ENCODE measurements at places on chromosomes 1 and 21. TPM values are rescaled to one million over a fixed set of nuclear protein-coding genes. Genes with fewer than 3 reads are reported as not detected.
A peak's percentile ranks its signal among the peaks of the same experiment; 100 is the strongest.

- peak; percentile 38 for DNase-seq
Observed at GRCh38 chr1:68347415-68347814, 102.3 kb downstream of the RPE65 start.

DNA sequence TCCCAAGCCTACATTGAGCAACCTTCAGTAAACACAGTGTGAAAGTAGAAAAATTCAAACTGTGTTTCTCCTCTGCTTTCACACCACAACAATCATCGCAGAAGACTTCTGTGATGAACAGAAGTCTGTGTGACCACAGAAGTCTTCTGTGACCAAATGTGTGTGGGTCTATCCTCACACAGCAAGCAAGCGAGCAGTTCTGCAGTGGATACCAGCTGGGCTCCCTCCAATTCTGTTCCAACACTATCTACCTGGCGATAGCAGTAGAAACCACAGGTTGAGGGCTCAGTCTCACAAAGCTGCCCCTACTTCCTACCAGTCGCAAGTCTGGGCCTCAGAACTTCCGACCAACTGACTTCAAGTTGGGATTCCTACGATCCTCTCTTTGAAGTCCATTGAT is 21.0 kb upstream of the RAP1A start:
- no peak for DNase-seq

DNA sequence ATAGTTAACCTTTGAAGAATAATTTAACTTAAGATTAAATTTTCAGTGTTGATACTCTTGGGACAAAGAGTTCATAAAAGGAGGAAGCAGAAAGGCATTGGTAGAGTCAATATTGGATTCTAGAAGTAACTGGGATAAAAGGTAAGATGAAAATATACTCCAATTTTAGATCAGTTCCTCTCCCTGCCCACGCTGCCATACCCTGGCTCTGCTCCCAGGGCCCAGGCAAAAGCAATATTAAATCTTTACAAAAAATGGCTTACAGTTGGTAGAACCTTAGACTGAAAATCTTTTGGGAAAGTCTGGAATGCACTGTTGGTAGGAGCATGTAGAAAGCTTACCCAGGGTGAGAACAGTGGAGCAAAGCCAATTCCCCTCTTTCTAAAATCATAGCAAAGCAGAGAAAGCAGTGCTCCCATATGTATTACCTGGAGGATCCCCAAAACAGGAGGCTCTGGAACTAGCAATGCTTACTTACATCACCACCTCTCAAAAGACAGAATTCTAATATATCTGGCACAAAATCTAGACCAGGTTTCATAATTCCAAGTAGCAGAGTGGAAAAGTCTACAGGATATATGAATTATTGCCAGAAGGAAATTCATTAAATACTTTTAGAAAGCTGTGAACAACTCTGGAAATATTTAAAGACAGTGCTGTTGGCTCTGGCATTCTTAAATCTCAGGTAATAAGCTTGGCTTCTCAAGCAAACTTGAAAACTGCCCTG is 24.5 kb downstream of the KIAA0319L start:
- no peak for DNase-seq

GRCh38 chr1:209522826-209523225 is 60.7 kb upstream of the CAMK1G start:
- DNase-seq: no peak

- DNase-seq: no peak
Observed at GRCh38 chr1:150906329-150906728, 19.4 kb downstream of the CTXND2 start.

- DNase-seq: no peak
Observed at GRCh38 chr1:33682371-33682770, 181.5 kb upstream of the HMGB4 start.

- DNase-seq: no peak
Observed at GRCh38 chr1:43007377-43008114, 48.9 kb upstream of the SLC2A1 start.

- no peak for DNase-seq
Observed at GRCh38 chr1:145916745-145917144, 1.8 kb downstream of the PEX11B start.

DNA sequence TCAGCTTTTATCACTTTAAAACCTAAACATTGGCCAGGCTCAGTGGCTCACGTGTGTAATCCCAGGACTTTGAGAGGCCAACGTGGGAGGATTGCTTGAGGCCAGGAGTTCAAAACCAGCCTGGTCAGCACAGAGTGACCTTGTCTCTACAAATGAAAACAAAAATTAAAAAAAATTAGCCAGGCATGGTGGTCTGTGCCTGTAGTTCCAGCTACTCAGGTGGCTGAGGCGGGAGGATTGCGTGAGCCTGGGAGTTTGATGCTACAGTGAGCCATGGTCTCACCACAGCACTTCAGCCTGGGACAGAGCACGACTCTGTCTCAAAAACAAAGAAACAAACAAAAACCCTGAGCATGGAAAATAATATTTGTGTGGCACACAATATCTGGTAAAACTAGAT is 143.5 kb upstream of the HNRNPU start:
- DNase-seq: no peak

DNA sequence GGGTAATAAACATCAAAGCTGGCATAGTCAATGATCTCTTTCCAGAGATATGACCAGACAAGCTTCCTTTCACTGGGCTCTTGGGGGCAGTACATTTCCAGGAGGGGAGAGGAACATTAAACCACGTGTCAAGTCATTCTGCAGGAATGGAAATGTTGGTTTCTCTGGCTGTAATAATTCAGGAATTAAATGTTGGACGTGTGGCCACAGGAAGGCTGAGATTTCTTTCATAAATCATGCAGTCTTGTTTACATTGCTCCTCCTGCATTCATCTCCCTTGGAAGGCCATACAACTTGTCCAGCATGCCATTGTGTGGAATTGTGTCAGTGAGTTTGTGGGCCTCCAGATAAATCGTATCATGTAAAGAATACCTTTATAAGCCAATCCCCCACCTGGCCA is 259.2 kb downstream of the ADGRL2 start:
- DNase-seq: no peak

DNA sequence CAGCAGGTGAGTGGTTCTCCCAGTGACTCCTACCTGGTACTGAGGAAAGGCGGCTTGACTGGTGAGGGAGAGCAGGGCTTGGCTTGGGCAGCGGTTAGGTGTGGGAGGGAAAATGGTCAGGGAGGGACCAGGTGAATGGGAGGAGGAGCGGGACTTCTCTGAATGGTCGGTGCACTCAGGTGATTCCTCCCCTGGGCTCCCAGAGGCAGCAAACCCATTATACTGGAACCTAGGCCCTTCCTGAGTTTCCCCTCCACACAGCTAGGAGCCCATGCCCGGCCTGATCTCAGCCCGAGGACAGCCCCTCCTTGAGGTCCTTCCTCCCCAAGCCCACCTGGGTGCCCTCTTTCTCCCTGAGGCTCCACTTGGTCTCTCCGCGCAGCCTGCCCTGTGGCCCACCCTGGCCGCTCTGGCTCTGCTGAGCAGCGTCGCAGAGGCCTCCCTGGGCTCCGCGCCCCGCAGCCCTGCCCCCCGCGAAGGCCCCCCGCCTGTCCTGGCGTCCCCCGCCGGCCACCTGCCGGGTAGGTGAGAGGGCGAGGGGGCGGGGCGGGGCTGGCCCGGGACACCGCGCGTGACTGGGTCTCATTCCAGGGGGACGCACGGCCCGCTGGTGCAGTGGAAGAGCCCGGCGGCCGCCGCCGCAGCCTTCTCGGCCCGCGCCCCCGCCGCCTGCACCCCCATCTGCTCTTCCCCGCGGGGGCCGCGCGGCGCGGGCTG is 2.3 kb downstream of the ARTN start:
- no peak for DNase-seq

DNA sequence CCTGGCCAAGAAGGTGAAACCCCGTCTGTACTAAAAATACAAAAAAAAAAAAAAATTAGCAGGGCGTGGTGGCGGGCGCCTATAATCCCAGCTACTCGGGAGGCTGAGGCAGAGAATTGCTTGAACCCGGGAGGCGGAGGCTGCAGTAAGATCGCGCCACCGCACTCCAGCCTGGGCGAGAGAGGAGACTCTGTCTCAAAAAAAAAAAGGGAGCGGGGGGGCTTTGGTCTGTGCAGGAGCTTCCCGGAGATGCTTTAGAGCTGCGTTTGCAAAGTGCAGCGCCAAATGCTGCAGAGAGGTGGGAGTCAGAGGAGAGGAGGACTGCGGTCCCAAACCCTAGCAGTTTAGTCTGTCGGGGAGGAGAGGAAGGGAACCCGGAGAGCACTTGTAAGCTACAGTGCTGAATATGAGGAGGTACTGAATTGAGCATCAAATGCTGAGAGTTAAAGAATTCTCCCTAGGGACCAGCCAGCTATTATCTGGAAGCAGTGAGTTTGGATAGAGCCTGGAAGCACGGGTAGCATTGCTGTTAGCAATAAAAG is 569 bp downstream of the FALEC start:
- DNase-seq: no peak

DNA sequence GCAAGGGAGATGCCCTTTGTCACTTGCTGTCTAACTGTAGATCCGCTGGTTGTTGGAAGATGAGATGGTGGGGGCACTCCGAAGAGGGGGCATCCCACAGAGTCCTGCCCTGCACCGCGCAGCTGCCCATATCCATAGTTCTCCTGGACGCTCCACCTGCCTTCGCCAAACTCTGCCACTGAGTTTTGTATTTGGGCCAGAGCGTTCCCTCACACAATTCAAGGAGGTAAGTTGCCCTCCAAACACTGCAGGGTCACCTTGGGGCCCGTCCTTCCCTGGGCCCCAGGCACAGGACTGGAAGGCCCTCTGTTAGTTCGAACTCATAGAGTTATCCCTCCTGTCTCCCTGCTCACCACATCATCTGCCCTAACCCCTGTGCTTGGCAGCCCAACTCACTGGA is 22.1 kb downstream of the HYI start:
- no peak for DNase-seq

DNA sequence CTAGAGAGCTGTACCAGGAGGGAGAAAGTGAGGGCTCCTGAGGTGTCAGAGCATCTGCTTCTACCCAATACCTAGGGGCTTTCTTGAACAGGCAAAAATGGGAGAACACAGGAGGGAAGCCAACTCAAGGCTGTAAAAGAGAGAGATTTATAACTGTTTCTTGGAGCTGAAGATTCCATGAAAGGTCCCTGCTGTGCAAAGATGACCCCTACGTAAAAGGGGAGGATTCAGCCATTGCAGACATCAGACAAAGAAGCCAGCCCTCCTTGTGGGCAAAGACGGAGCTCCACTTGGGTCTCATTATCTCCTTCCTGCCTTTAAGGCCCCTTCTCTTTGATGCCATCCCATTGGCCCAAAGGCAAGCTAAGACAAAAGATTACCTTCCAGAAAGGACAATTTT is 524.1 kb upstream of the CAMK1G start:
- DNase-seq: no peak

GRCh38 chr1:50421366-50421748 is 1.9 kb downstream of the DMRTA2 start:
- DNase-seq: no peak

GRCh38 chr1:64122588-64122987 is 80.8 kb upstream of the UBE2U start:
- no peak for DNase-seq

DNA sequence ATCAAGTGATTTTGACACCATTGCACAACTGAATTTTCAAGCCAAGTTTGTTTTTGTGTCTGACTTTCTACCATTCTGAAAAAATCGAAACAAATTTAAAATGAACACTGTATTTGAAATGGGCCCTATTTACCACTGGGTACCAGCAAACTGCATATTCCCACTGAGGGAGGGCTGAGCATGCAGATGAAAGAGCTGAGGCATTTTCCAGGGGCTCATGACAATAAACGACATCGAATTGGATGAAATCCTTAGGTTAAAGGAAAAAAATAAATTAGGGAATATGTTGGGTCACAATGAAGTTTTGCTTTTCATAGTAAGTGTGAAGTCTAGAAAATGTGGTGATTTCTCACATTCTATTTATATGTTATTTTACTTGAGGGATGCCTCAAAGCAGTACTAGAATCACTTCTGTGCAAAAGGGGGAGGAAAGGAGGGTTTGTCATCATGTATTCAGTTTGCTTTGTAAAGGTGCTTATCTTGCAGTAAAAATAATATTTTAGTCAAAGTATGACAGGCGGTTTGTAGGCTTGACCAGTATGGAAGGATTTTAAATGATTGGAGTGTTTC is 11.2 kb downstream of the ZBTB18 start:
- DNase-seq: no peak

- DNase-seq: no peak
Observed at GRCh38 chr1:223783676-223784075, 62.1 kb downstream of the TP53BP2 start.

GRCh38 chr1:169392406-169392805 is 24.4 kb downstream of the BLZF1 start:
- no peak for DNase-seq

- DNase-seq: no peak
Observed at GRCh38 chr1:152759453-152760173, 1.8 kb downstream of the KPRP start.

DNA sequence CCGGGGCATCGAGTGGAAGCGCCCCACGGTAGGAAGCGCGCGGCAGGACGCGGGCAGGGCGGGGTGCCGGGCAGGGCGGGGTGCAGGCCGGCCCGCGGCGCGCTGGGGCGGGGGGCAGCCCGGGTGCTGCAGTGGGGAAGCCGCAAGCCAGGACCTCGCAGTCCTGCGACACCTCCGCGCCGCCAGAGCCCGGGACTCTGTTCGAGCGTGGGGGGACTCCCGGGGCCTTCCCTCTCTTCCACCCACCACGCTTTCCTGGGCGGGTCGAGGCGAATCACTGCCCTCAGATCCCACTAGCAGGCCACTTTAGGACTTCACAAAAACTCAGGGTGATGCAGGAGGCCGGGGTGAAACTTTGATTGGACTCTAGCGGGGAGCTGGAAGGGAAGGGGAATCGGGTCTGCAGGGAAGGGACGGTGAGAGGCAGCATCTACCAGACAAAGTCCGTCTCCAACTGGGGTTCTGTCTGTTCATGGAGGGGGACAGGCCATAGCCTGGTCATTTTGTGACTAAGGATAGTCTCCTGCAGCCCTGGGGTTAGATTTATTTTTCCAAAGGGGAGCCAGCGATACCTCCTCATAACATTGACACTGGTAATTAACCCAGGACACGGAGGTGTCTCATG is 623 bp downstream of the CAPN2 start:
- no peak for DNase-seq

DNA sequence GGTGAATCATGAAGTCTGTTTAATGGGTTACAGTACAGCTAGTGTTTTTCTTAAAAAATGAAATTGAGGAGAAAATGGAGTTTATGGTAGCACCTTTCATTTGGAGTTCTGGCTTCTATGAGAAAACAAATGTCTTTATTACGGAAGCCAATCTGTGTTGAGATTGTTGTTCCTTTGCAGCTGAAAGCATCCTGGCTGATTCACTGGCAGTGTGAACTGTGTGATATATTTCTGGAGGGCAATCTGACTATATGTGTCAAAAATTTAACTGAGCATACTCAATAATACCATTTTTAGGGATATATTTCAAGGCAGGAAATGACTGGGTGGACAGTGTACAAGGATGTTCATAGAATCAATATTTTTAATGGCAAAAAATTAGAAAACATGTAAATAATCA is 46.6 kb upstream of the LYST start:
- no peak for DNase-seq

GRCh38 chr1:14809191-14809981 is 210.9 kb downstream of the KAZN start:
- no peak for DNase-seq

Gene IL6R
- 11.4 TPM for total RNA-seq

Gene SPRR4
- not detected for total RNA-seq

Gene PSMG1
- total RNA-seq: 30.6 TPM

Gene ZNF695
- 0.12 TPM for total RNA-seq

Gene KRTAP13-2
- total RNA-seq: not detected

Gene LRRN2
- 3.3 TPM for total RNA-seq

Gene GRIK1
- not detected for total RNA-seq

Gene ZSWIM5
- 1.3 TPM for total RNA-seq

Gene OSBPL9
- 45.1 TPM for total RNA-seq

Gene CELA2B
- total RNA-seq: not detected

Gene FOXO6
- total RNA-seq: 1.8 TPM

Gene ANKRD35
- total RNA-seq: 1.5 TPM
